Ecto neural progenitor cell (in vitro differentiated cells): ENCODE measurements at places on chromosomes 16 and 17.

DNA sequence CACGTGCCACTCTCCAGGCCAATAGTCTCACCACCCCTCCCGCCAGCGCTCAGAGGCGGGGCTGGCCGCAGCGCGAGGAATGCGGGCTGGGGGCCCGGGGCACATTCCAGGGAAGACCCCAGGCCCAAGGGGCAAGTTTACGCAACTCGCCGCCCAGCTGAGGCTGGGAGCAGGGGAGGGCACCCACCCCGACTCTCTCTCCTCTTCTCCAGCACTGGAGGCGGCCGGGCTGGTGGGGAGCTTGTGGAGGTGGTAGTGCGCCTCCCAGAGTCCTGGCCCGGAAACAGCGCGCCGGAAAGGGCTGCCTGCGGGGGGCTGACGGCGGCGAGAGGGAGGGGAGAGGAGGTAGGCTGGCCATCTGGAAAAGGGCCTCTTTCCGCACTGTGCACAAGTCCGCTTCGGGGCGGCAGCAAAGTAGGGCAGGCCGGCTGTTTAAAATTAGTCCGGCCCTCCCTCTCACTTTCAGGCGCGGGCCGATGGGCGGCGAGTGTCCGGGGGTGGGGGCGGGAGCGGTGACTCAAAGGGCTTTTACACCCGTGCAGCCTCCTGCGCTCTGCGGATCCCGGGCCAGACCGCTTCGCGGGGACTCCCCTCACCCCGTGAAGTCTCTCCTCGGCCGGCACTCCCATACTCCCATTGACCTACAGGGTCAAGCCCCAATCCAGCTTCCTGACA, 1.1 kb downstream of the FHOD1 start:
- peak; percentile 92 for DNase-seq

GRCh38 chr16:12211870-12212690, 235.5 kb downstream of the SNX29 start:
- no peak for DNase-seq

GRCh38 chr16:85862476-85863383, 36.2 kb upstream of the IRF8 start:
- no peak for DNase-seq

DNA sequence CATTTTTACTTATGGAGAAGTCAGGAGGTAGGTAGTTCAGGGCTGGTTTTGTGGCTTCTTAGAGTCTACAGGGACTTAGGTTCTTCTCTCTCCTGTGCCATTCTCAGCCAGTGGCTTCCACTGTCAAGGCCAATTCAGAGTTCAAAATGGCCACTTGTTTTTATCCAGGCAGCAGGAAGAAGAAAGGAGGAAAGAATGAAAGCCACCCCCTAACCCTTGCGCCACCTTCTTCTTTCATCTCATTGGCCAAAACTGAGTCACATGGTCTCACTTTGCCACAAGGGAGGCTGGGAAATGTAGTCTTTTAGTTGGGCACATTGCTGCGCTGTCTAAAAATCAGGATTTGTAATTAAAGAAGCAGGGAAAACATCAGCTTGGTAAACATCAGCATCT, 60.8 kb upstream of the MED9 start:
- no peak for DNase-seq

- no peak for DNase-seq
Measured at GRCh38 chr16:28495098-28495793, 803 bp downstream of the APOBR start.

DNA sequence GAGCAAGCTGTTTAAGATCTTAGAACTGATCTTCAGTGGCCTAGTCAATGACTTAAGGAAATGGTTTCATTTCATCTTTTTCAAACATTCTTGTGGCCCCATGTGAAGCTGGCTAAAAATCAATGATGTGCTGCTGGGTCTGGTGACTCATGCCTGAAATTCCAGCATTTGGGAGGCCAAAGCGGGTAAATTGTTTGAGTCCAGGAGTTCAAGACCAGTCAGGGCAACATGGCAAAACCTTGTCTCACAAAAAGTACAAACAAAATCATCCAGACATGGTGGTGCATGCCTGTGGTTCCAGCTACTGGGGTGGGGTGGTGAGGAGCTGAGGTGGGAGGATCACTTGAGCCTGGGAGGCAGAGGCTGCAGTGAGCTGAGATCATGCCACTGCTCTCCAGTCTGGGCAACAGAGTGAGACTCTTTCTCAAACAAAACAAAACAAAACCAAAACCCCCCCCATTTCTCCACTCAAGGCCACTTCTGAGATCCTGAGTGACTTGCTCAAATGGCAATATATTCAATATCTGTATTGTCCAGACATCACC, 17.4 kb upstream of the COL1A1 start:
- peak; percentile 46 for DNase-seq

GRCh38 chr17:2688351-2689342, 22.9 kb downstream of the CLUH start:
- no peak for DNase-seq

GRCh38 chr17:57898487-57899311, 48.9 kb upstream of the MRPS23 start:
- peak; percentile 95 for DNase-seq

- no peak for DNase-seq
Measured at GRCh38 chr17:34837876-34838478, 123.3 kb downstream of the CCT6B start.

GRCh38 chr17:41635121-41636097, 11.0 kb upstream of the KRT17 start:
- no peak for DNase-seq

GRCh38 chr17:53150101-53150698, 672.5 kb upstream of the KIF2B start:
- no peak for DNase-seq

GRCh38 chr17:61303817-61304096, 95.9 kb upstream of the TBX2 start:
- DNase-seq = no peak

GRCh38 chr16:35750701-35751104, 2291.3 kb downstream of the TP53TG3F start:
- DNase-seq = no peak

DNA sequence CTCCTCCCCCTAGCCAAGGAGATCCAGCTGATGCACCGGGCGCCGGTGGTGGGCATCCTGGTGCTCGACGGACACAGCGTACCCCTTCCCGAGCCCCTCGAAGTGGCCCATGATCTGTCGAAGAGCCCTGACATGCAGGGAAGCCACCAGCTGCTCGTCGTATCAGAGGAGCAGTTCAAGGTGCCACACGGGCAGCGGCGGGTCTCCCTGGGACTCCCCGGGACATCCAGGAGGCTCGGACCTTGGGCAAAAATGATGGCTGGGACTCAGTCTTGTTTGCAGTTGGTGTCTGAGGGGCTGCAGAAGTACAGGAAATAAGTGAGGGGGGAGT, 15.8 kb upstream of the MYO15B start:
- DNase-seq = no peak

DNA sequence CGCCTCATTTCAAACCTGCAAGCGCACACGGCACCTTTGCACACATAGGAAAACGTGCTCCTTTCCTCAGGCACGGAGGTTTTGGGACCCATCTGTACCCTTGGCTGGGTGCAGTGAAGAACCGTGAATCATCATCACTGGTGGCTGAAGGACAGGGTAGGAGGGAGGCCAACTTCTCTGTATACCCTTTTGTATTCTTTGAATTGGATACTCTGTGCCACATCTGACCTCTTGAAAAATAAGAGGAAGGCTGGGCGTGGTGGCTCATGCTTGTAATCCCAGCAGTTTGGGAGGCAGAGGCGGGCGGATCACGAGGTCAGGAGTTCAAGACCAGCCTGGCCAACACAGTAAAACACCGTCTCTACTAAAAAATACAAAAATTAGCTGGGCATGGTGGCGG, 11.7 kb downstream of the GPRC5B start:
- DNase-seq = no peak

GRCh38 chr16:2874912-2875362, 8.1 kb upstream of the FLYWCH2 start:
- peak; percentile 82 for DNase-seq

DNA sequence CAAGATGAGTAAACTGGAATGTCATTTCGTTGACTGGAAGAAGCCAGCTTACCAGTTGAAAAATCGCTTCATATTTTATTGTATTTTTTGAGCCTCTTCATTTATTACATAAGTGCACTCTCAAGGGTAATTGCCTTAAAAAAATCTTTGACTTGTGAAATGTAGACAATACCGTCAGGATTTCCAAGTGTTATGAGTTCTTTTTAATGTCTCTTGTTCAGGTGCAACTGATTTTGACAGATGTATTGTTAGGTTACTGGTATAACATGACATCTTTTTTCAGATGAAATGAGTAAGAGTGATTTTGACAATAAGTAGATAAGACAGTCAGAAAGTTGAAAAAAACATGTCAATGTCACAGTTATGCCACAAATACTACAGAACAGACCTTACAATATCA, 169.1 kb downstream of the CNTNAP4 start:
- no peak for DNase-seq

DNA sequence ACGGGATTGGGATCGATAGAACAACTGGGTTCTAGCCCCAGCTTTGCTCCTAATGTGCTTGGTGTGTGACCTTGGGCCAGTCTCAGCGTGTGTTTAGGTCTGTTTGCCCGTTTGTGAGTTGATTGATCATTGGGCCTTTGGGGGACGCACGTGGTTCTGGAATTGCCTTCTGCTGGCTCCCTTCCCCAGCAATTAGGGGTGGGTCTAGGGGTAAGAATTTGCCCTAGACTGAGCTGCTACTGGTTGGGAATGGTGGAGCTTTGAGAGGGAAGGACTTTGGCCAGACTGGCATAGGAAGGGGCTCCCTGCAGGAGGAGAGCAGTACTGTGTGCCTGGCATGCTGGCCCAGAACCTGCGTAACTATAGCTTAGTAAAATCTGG, 1.5 kb downstream of the SPNS2 start:
- DNase-seq = no peak

- no peak for DNase-seq
Measured at GRCh38 chr17:82502207-82502606, 17.3 kb upstream of the FOXK2 start.

DNA sequence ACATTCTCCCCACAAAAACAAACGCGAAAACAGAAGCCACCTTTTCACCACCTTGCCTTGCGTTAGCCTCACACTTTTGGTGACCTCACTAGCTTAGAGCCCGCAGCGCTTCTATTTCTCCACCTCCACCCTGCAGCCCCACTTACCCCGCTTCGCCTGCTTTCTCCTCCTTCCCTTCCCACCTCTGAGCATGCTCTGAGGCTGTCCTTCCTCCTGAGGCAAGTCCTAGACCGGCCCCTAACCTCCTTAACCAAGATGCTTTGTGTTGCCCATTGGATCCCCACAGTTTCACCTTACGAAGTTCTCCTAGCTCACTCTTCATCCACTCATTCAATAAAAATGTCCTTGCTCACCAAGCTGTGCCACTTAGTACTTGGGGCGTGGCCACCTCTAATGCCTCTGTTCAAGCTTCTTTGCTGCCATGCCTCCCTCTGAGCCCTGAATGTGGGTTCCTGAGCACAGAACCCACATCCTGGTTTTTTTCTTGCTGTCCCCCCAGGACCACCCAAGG, 1.3 kb downstream of the GNGT2 start:
- no peak for DNase-seq
